ENCODE measurements at places on chromosomes 16 and 17.
A peak's percentile ranks its signal among the peaks of the same experiment; 100 is the strongest.

DNA sequence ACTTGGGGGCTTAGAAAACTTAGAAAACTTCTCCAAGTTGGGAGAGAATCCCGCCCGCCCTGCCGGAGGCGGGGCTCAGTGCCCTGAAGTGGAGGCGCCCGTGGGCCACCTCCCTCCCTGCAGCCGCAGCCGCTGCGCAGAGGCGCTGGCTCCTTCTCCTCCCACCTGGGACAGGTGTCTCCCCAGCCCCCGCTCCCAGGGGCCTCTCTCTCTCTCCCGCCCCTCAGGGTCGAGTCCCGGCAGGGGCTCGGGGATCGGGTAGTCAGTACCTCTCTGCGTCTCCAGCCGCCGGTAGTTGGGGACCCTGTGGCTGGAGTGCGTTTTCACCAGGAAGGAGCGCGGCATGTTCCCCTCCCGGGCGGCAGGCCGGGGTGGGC lies 257 bp downstream of the SNAI3 start:
- DNase-seq = peak; percentile 75

- no peak for DNase-seq
These were observed 61.0 kb downstream of the WDR59 start for GRCh38 chr16:74923766-74924460.

- DNase-seq = no peak
These were observed 1.4 kb upstream of the SLFN11 start for GRCh38 chr17:35374766-35375344.

- no peak for DNase-seq
These were observed 3.8 kb downstream of the RPRML start for GRCh38 chr17:46975287-46975686.

DNA sequence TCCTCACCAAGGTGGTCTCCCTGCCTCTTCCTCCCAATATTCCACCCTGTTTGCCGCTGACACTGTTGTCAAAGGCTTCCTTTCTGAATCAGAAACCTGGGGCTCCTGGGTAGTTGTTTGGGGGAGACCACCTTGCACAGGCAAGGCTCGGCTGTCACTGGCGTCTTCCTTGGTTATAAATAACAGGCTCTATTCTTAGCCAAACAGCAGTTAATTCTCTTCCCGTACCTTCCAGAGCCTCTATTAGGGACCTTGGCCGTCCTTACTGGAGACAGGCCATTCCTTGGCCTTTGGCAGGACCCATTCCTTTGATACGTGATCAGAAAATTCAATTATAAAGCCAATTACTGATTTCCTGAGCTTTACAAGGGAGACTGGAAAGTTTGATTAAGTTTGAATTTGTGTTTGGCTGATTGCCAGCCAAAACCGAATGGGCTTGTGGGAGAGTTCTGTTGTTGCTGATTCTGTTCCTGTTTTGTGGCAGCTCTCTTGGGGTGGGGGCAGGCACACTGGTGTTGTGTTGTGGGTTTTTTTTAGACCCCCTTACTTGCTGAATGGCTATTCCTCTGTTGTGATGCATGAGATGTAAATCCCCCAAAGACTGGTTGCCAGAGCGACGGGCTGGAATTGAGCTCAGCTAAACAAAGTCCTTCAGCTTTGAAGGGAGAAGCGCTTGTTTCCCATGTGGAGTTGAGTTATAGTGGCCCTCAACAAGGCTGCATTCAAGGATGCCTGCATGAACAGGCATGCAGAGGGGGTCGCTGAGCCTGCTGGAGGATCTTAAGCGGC lies 104.6 kb downstream of the GNAO1 start:
- no peak for DNase-seq

DNA sequence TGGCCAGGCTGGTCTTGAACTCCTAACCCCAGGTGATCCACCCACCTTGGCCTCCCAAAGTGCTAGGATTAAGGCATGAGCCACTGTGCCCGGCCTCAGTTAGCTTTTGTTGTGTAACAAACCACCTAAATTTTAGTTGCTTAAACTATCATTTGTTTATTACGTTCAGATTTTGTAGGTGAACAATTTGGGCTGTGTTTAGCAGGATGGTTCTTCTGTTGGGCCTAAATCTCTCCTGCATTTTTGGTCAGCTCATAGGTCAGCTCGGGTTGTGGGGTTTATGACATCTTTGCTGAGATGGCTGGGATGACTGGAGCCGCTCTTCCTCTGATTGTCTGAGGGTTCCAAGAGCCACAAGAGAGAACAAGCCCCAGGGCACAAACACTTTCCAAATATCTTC lies 21.1 kb upstream of the NLRP1 start:
- DNase-seq = no peak

DNA sequence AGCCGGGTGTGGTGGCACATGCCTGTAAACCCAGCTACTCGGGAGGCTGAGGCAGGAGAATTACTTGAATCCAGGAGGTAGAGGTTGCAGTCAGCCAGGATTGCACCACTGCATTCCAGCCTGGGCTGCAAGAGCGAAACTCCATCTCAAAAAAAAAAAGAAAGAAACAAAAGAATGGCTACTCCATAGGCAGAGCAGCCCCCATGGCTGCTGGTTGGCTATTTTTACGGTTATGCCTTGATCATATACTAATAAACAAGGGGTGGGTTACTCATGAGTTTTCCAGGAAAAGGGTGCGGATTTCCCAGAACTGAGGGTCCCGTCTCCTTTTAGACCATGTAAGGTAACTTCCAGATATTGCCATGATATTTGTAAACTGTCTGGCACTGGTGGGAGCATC lies 76.2 kb upstream of the TMEM97 start:
- DNase-seq = no peak

- DNase-seq = no peak
These were observed 19.9 kb downstream of the SP2 start for GRCh38 chr17:47915776-47916398.

GRCh38 chr16:66824006-66824405 lies 6.8 kb downstream of the NAE1 start:
- DNase-seq = no peak

Data from CD8-positive, alpha-beta memory T cell (primary cell).